Activated CD4-positive, alpha-beta memory T cell treated with anti-CD3 and anti-CD28 coated beads for 36 hours (primary cell): ENCODE measurements at places on chromosomes 7 and 10. TPM values are rescaled to one million over a fixed set of nuclear protein-coding genes. Genes with fewer than 3 reads are reported as not detected.

DNA sequence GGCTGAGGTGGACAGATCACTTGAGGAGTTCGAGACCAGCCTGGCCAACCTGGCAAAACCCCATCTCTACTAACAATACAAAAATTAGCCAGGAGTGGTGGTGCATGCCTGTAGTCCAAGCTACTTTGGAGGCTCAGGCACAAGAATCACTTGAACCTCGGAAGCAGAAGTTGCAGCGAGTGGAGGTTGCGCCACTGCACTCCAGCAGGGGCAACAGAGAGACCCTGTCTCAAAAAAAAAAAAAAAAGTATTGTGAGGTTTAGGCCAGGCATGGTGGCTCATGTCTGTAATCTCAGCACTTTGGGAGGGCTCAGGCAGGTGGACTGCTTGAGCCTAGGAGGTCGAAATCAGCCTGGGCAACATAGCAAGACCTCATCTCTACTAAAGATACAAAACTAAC lies 16.0 kb downstream of the TET1 start:
- H3K27ac ChIP-seq, result no peak overlapping the region
- peaks cover 10% of the 10 kb centered on the region for H3K4me1 ChIP-seq
- no peak overlapping the region for H3K4me3 ChIP-seq
- H3K36me3 ChIP-seq, result no peaks in the 10 kb centered on the region
- no peak for DNase-seq

DNA sequence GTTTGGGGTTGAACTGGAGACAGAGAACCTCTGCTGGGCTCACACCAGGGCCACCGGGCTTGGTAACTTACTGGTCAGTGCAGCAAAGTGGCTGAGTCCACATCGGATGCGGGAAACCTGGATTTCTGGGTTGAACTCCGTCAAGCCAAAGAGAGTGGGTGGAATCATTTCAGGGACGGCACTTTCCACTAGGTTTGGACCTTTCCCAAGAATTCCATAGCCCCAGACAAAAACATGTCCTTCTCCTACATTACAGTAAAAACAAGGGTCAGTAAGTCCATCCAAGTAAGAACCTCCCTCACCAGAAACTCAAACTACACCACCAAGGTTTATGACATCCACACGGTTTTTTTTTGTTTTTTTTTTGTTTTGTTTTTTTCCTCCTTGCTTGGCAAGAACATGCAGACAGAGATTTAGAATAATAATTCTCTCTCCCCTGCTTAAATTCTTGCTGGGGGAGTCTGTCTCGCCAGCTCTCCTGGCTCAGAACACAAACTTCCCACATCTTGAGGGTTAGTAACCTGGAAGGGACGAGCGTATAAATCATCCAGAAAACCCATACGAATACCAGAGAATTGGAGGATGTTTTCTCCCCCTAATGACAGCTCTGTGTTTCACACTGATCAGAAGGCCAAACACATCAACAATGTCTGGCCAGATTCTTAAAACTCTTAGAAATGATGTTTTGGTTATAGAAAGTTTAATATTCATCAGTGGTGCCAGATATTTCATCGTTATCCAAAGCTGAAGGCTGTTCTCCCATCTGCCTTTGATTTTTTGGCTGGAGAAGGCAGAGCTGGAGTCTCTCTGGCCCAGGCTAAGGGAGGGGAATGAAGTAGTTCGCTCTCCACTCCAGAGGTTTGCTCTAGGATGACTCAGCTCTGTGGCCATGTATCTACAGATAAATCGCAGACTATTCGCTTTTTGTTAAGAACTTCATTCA lies 17.5 kb downstream of the RCC1L start:
- no peak overlapping the region for H3K4me3 ChIP-seq
- H3K36me3 ChIP-seq, result peaks cover 40% of the 10 kb centered on the region
- no peak overlapping the region for H3K27ac ChIP-seq
- no peaks in the 10 kb centered on the region for H3K27me3 ChIP-seq
- DNase-seq, result no peak

DNA sequence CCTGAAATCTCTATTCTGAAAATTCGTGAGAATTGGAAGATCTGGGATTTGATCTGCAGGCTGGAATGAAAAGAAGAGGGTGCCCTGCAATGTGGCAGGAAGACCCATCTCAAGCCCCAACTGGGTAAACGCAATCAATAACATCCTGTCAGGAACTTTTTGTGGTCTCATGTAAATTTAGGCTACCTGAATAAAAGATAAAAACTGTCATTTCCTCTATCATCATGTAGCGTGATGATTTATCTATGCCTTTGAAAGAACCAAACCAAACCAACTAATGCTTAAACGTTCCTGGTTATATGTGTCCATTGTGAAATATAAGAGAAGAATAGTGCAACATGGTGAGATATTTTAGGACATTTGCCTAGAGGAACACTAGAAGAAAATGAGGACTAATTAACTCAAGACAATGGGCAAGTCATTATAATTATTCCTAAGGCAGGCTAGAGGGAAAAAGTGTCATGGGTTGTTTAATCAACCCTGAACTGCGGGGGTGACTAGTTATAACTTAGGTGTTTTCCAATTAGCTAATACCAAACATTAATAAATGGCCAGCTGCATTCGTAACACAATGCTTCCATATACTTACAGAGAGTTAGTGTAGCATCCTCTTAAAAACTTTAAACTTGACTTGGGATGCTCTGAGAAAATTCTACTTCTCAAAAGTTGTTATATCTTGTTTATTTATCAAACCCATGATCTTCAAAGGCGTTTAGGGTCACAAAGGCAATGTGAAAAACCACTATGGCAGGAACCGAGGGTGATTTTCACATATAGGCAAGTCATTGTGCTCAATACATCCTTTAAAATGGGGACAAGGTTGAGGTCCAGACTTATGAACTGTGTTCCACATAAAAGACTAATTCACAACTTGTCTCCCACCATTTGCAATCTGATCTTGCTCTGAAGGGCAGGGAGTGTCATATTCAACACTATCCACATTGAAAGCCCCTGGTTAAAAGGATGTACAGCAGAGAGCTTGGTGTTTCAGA lies 48.6 kb upstream of the ADO start:
- H3K36me3 ChIP-seq, result no peaks in the 10 kb centered on the region
- no peaks in the 10 kb centered on the region for H3K27me3 ChIP-seq
- H3K4me1 ChIP-seq, result peaks cover 20% of the 10 kb centered on the region
- peak overlapping the region; percentile 38 for H3K27ac ChIP-seq
- no peak overlapping the region for H3K4me3 ChIP-seq

DNA sequence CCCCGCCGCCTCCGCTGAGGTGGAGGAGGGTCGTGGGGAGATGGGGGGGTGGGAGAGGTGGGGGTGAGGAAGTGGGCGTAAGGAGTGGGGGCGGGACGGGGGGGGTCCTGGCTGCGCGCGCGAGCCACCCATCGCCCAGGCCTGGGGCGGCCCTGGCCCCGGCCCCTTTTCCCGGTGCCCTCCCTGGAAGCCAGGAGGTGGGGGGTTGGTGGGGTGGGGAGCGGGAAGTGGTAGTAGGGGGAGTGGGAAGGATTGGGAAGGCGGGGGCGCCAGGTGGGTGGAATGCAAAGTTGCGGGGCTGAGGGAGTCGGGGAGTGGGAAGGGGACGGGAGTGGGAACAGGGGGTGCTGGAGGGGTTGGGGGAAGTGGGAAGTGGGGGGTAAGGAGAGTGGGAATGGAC lies 319 bp upstream of the MMD2 start:
- no peak for DNase-seq
- no peaks in the 10 kb centered on the region for H3K36me3 ChIP-seq
- no peak overlapping the region for H3K27ac ChIP-seq

Gene NPTX2
- total RNA-seq, result not detected

DNA sequence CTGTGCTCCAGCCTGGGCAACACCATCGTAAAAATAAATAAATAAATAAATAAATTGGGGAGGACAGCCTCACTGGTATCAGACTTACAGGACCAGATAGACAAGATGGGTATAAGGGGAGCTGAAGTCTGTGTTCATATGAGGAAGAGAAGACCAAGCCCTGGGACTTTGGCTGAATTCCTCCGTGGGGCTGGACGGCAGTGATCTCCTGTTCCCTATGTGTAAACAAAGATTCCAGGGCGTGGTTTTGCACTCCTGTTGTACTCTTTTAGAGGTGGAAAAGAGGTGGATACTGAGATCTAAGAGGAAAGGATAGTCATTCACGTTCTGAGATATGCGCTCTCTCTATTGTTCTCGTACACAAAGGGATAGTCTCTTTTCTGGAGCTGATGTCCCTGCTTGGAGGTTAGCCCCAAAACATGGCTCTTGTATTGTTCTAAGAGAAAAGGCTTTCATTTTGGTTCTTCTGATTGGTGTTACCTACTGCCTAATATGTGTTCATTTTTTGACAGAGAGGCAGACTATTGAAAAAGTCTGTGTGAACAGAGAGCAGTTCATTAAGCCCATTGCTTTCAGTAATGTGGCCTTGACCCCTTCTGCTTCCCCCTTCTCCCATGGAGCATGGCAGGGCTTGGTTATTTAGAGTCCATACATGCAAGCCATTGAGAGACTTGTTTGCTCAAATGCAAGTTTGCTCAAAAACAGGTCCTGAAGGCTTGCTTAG lies 12.3 kb downstream of the KCTD7 start:
- no peaks in the 10 kb centered on the region for H3K27me3 ChIP-seq
- no peak overlapping the region for H3K27ac ChIP-seq
- H3K4me1 ChIP-seq, result peaks cover 3% of the 10 kb centered on the region
- no peak overlapping the region for H3K4me3 ChIP-seq
- H3K36me3 ChIP-seq, result peaks cover 17% of the 10 kb centered on the region

- H3K36me3 ChIP-seq, result no peaks in the 10 kb centered on the region
- H3K27me3 ChIP-seq, result no peaks in the 10 kb centered on the region
- H3K4me3 ChIP-seq, result no peak overlapping the region
- DNase-seq, result no peak
- no peaks in the 10 kb centered on the region for H3K4me1 ChIP-seq
Measured at GRCh38 chr7:123230147-123230546, 30.4 kb upstream of the SLC13A1 start.

Gene FANK1
- total RNA-seq, result 0.50 TPM

Gene HECW1
- not detected for total RNA-seq

Gene CPA1
- total RNA-seq, result not detected

Gene CYP51A1
- total RNA-seq, result 72.3 TPM

- no peaks in the 10 kb centered on the region for H3K36me3 ChIP-seq
- H3K4me1 ChIP-seq, result no peaks in the 10 kb centered on the region
- no peak overlapping the region for H3K4me3 ChIP-seq
- no peak overlapping the region for H3K27ac ChIP-seq
- peaks cover 4% of the 10 kb centered on the region for H3K27me3 ChIP-seq
Measured at GRCh38 chr10:122249991-122250750, 20.9 kb upstream of the BTBD16 start.

GRCh38 chr7:132685277-132685676 lies 109.0 kb upstream of the PLXNA4 start:
- no peaks in the 10 kb centered on the region for H3K36me3 ChIP-seq
- H3K4me1 ChIP-seq, result no peaks in the 10 kb centered on the region
- H3K4me3 ChIP-seq, result no peak overlapping the region

- DNase-seq, result no peak
- no peaks in the 10 kb centered on the region for H3K4me1 ChIP-seq
- no peak overlapping the region for H3K27ac ChIP-seq
- no peaks in the 10 kb centered on the region for H3K36me3 ChIP-seq
Measured at GRCh38 chr7:18364396-18364795, 131.2 kb upstream of the HDAC9 start.

- H3K4me1 ChIP-seq, result no peaks in the 10 kb centered on the region
- peaks cover 4% of the 10 kb centered on the region for H3K36me3 ChIP-seq
- no peak for DNase-seq
- no peak overlapping the region for H3K4me3 ChIP-seq
- no peaks in the 10 kb centered on the region for H3K27me3 ChIP-seq
Measured at GRCh38 chr7:102244601-102245000, 42.1 kb upstream of the SH2B2 start.

- H3K36me3 ChIP-seq, result no peaks in the 10 kb centered on the region
- H3K27me3 ChIP-seq, result peaks cover 78% of the 10 kb centered on the region
- DNase-seq, result no peak
- no peak overlapping the region for H3K4me3 ChIP-seq
- no peak overlapping the region for H3K27ac ChIP-seq
- H3K4me1 ChIP-seq, result peaks cover 34% of the 10 kb centered on the region
Measured at GRCh38 chr10:93070378-93071176, 3.1 kb upstream of the CYP26A1 start.

DNA sequence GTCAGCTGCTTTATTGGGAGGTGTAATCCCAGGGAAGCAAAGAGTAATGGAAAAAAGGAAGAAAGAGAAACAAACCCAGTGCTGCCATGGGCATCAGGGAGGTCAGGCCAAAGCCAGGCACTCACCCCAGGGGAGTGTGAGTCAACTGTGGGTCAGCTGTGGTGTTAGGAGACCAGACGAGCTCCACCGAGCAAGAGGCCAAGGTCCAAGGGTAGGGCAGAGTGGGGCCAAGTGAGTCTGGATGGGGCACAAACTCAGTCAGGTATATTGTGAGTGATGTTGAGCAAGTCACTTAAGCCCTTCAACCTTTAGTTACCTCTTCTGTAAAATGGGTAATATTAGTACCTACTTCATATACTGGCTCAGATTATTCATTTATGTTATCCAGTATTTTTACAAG lies 30.4 kb upstream of the CDK13 start:
- no peak overlapping the region for H3K4me3 ChIP-seq
- peaks cover 3% of the 10 kb centered on the region for H3K27me3 ChIP-seq
- H3K4me1 ChIP-seq, result peaks cover 6% of the 10 kb centered on the region

DNA sequence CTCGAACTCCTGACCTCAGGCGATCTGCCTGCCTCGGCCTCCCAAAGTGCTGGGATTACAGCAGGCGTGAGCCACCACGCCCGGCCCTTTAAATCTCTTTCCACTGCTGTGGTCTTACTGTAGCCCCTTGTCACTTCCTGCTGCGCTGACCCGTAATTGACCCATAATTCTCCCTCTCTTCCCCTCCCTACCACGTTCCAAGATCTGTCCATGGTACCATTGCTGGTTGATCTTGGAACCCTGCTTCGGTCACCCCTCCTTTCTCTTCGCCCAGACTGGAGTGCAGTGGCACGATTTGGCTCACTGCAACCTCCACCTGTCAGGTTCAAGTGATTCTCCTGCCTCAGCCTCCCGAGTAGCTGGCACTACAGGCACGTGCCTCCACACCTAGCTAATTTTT lies 6.5 kb downstream of the POR start:
- DNase-seq, result no peak
- H3K27me3 ChIP-seq, result no peaks in the 10 kb centered on the region
- peaks cover 26% of the 10 kb centered on the region for H3K4me1 ChIP-seq
- H3K27ac ChIP-seq, result no peak overlapping the region
- peaks cover 1% of the 10 kb centered on the region for H3K36me3 ChIP-seq
- no peak overlapping the region for H3K4me3 ChIP-seq

Gene HOXA2
- not detected for total RNA-seq

Gene AKAP9
- 25.3 TPM for total RNA-seq

Gene ZNRF2
- 9.6 TPM for total RNA-seq

- H3K27ac ChIP-seq, result no peak overlapping the region
- no peaks in the 10 kb centered on the region for H3K4me1 ChIP-seq
- no peak for DNase-seq
- no peaks in the 10 kb centered on the region for H3K36me3 ChIP-seq
- no peak overlapping the region for H3K4me3 ChIP-seq
- H3K27me3 ChIP-seq, result peaks cover 2% of the 10 kb centered on the region
Measured at GRCh38 chr10:77320971-77321471, 316.6 kb downstream of the KCNMA1 start.

Gene ASIC3
- total RNA-seq, result 7.6 TPM

DNA sequence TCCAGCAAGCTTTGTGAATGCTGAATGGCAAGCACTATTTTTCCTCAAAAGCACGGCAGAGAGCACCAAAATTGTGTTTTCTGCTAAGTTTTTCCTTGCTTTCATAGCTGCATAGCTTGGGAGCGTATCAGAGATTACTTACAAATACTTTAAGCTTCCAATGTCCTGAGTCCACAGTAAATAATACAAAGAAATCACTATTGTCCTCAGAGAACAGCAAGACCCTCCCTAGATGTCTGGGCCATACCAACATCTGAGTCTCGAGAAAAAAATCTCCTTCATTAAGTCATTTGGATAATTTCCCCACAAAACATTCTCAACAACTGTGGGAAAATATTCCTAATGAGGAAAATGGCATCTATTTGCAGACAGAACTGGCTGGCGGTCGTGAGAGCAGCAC lies 41.7 kb downstream of the SGMS1 start:
- H3K36me3 ChIP-seq, result peaks cover 13% of the 10 kb centered on the region
- no peak overlapping the region for H3K4me3 ChIP-seq
- H3K27me3 ChIP-seq, result no peaks in the 10 kb centered on the region
- no peak overlapping the region for H3K27ac ChIP-seq
